ENCODE measurements at places on chromosomes 6 and 20.

GRCh38 chr20:9744551-9744950, 94.3 kb downstream of the PAK5 start:
- DNase-seq = no peak

DNA sequence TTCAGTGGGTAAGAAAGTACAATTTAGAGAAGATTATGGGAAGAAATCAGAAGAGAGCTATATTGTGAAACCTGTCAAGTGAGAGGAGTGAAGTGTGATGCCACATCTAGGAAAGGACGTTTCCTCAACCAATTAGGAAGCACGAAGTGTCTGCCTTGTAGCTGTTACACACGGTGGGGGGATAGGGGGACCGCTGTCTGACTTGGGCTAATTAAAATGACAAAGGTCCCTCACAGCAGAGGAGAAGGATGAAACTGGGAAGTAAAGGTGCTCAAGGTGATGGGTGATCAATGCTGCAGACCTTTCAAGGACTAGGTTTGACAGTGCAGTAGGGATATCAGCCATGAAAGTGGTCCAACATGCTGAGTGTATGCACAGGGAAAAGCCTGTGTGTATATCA, 181.1 kb upstream of the PRSS16 start:
- DNase-seq = no peak

GRCh38 chr20:12207875-12208274, 290.2 kb downstream of the BTBD3 start:
- DNase-seq = no peak

GRCh38 chr6:107314531-107314939, 144.8 kb downstream of the PDSS2 start:
- DNase-seq = no peak

DNA sequence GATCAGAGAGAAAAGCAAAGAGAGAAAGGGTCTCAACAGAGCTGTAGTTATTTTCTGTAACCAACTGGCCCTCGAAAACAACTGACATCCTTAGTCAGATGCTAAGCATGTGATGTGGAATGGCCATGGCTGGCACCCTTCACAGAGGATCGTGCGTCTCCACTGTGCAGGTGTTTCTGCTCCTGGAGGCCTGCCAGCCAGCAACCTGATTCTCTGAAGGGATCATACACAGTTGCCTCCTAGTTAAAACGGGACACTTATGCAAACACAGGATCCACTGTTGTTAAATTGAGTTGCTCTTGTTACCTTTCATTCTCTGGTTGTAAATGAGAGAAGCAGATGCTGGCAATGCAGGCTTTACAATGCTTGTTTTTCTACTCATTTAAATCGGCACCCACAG, 148.5 kb downstream of the HDGFL1 start:
- peak; percentile 98 for DNase-seq

Data from NCI-H2029 (cell line).